Activated CD4-positive, alpha-beta memory T cell treated with anti-CD3 and anti-CD28 coated beads for 36 hours (primary cell): ENCODE measurements at places on chromosomes 12 and 14. TPM values are rescaled to one million over a fixed set of nuclear protein-coding genes. Genes with fewer than 3 reads are reported as not detected.

- no peak for DNase-seq
These were observed 117.9 kb downstream of the CAND1 start for GRCh38 chr12:67386869-67387565.

DNA sequence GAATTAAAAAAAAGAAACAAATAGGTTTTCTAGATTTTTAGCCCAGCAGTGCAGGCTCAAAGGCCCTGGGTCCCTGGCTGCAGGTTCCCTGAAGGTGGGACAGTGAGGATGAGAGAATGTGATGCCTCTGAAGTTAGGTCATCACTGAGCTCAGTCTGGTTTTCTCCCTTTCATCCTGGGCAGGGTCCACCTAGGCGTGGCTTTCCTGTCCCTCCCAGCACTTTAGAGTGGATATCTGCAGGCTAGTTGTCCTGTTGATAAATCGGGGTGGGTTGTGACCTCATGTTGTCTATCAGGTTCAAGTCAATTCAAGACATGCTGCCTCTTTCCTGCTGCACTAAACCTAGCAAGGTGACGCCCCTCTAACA, 60.9 kb downstream of the MAP1LC3B2 start:
- DNase-seq: no peak

Gene RNF212B
- not detected for total RNA-seq

GRCh38 chr14:75630695-75631452, 29.8 kb downstream of the ERG28 start:
- no peak for DNase-seq

GRCh38 chr12:72148709-72149108, 123.5 kb upstream of the TRHDE start:
- no peak for DNase-seq

Gene JDP2
- 1.8 TPM for total RNA-seq

Gene ADCY6
- total RNA-seq: 0.21 TPM

GRCh38 chr14:70653662-70654061, 11.9 kb downstream of the TTC9 start:
- no peak for DNase-seq
